ENCODE measurements at places on chromosomes 5 and 9. TPM values are rescaled to one million over a fixed set of nuclear protein-coding genes. Genes with fewer than 3 reads are reported as not detected.

GRCh38 chr9:22740781-22741180 is 294.2 kb downstream of the DMRTA1 start:
- DNase-seq, result no peak
- H3K36me3 ChIP-seq, result no peaks in the 10 kb centered on the region
- no peak overlapping the region for H3K27ac ChIP-seq
- no peak overlapping the region for H3K4me3 ChIP-seq
- H3K4me1 ChIP-seq, result no peaks in the 10 kb centered on the region

- H3K36me3 ChIP-seq, result peaks cover 57% of the 10 kb centered on the region
- no peaks in the 10 kb centered on the region for H3K4me1 ChIP-seq
- H3K27me3 ChIP-seq, result no peaks in the 10 kb centered on the region
- DNase-seq, result no peak
Measured at GRCh38 chr9:109391176-109391575, 70.3 kb upstream of the EPB41L4B start.

DNA sequence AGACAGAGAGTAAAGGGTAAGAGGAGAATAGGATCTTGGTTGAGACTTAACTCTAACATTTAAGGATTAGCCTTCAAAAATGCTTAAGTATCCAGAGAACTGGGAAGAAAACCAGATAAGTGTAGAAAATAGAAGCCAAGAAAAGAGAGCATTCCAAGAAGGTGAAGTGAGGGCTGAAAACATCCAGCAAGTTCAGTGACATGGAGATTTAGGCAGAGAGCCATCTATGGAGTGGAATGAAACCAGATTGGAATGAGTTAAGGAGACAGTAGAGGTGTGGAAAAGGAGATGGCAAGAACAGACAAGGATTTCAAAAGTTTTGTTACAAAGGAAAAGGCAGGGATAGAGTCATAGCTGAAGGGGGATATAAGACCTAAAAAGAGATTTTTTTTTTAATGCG is 188.1 kb downstream of the TRPM3 start:
- no peak overlapping the region for H3K27ac ChIP-seq
- DNase-seq, result no peak
- H3K4me3 ChIP-seq, result no peak overlapping the region
- H3K36me3 ChIP-seq, result no peaks in the 10 kb centered on the region
- no peaks in the 10 kb centered on the region for H3K4me1 ChIP-seq
- H3K27me3 ChIP-seq, result no peaks in the 10 kb centered on the region

- no peak overlapping the region for H3K4me3 ChIP-seq
- DNase-seq, result no peak
- H3K27me3 ChIP-seq, result no peaks in the 10 kb centered on the region
- H3K4me1 ChIP-seq, result no peaks in the 10 kb centered on the region
- no peak overlapping the region for H3K27ac ChIP-seq
- H3K36me3 ChIP-seq, result no peaks in the 10 kb centered on the region
Measured at GRCh38 chr9:132842124-132843044, 35.7 kb downstream of the AK8 start.

DNA sequence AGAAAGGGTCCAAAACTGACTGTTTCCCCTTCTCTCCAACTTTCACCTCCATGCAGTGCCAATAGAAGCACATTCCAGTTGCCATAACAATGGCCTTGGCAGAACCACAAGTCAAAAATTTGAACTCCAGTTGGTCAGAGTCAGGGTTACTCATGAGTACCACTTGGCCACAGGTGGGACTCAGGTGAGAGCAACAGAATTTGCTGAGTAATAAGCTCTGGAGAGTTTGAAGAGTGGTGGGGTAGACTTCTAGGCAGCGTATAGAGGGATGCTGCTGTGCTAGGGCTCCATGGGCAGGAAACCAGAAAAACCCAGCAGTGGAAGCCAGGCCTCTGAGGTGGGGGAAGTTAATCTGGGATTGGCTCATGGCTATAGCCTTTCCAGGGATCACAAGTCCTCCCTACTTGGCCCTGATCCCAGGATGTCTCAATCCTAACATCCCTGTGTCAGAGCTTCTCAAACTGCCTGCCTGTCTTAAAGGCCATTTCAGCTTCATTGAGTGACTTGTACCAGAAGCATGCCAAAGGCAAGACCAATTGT is 30.2 kb downstream of the SNX18 start:
- H3K36me3 ChIP-seq, result no peaks in the 10 kb centered on the region
- DNase-seq, result peak; percentile 90
- no peak overlapping the region for H3K27ac ChIP-seq
- no peak overlapping the region for H3K4me3 ChIP-seq
- peaks cover 19% of the 10 kb centered on the region for H3K4me1 ChIP-seq

Gene APC
- 60.4 TPM for total RNA-seq

Gene SLC36A2
- not detected for total RNA-seq

Gene SLC31A1
- 46.3 TPM for total RNA-seq
